RCC 7860 (cell line): ENCODE measurements at places on chromosomes 7 and 10.

GRCh38 chr7:84017651-84018050, 176.9 kb downstream of the SEMA3A start:
- DNase-seq, result no peak

DNA sequence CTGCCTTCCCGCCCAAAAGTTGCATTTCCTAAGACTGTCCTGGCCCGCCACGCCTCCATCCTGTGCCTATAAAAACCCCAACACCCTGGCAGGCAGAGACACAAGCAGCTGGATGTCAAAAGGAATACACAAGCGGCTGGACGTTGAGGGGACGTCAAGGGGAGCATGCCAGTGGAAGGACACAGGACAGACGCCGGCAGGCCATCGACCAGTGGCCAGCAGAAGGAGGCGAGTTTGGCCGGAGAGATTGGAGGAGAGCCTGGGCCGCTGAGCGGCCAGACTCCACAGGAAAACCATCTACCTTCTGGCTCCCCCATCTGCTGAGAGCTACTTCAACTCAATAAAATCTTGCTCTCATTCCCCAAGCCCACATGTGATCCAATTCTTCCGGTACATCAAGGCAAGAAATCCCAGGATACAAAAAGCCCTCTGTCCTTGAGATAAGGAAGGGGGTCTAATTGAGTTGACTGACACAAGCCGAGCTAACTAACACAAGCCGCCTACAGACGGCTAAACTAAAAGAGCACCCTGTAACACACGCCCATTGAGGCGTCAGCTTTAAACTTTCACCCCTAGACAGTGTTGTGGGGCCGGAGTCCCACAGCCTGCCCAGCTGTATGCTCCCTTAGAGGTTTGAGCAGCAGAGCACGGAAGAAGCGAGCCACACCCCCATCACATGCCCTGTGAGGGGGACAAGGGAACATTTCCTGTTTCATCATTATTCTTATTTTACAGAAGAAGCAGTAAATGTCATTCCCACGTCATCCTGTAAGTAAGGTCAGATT, 150.3 kb upstream of the PHYHIPL start:
- no peak for DNase-seq

DNA sequence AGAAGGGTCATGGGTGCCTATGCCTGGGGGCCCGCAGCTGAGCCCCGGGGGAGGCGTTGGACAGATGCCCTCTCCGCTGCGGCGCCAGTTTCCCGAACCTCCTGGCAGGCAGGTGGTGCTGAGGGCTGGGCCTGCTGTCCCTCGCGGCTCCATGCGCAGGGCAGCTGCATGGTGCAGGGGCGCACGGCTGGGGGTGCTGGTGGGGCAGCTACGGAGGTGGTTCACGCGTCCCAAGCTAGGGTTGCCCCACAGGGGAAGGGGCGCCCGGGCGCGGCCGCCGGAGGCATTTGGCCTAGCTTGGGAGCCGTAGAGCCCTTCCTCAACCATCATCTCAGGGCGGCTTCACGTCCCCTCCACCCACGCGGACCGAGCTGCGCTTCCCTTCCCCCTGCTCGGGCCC, 146.0 kb downstream of the CCDC201 start:
- DNase-seq, result no peak

DNA sequence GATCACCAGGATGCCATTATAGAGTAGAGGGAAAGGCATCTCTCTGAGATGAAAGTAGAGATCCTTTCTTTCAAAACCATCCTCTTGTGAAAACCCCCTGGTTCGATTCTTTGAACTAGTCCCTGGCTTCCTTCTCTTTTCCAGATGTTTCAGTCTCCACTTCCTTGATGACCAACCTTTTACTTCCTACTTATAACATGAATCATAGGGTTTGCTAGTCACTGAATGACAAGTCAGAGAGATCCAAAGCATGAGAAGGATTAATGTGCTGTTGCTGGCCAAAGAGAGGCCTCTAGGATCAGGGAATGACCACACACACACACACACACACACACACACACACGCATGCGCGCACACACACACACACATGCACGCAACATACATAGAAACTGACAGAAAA, 161.1 kb upstream of the FRMD4A start:
- DNase-seq, result peak; percentile 58
